Stimulated activated CD4-positive, alpha-beta T cell treated with anti-CD3 and anti-CD28 coated beads, Interleukin-2, amount 100 ng/mL, for 4 hours (primary cell): ENCODE measurements at places on chromosomes 3 and 15.

GRCh38 chr3:24222165-24222805, 272.4 kb downstream of the THRB start:
- DNase-seq, result no peak

- DNase-seq, result no peak
These were observed 12.8 kb downstream of the UBXN7 start for GRCh38 chr3:196419386-196419785.

DNA sequence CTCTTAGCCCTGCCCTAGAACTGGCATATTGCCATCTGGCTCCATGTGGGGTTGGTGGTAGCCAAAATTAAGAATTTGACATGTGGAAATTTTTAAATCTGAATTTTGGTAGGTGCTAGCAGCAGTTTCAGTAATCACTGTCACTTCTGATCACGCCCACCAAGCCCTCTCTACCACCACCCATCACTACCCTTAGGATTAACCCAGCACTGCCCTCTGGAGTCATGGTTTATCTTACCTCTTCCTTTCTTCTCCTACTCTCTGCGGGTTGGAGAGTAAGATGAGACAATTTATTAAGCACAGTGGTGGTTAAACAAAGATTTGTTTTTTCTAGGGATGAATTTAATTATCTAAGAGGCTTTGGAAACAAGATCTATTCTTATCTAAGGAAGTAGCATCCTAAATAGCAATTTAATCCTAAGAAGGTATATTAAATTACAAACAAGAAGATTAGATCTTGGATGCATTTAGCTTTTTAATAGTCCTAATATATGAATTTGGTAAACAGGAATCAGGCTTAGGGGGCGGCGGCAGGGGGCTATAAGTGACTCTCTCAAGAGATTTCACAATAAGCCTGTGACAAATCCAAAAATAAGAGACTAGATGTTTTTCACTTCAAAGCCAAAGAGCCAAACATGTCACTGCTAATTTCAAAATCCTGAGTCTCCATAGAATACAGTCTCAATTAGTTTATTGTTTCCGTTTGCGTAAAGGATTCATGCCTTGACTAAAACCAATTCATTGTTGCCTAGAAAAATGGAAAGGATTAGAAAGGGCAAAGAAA, 498.4 kb upstream of the UBE2E2 start:
- no peak for DNase-seq

DNA sequence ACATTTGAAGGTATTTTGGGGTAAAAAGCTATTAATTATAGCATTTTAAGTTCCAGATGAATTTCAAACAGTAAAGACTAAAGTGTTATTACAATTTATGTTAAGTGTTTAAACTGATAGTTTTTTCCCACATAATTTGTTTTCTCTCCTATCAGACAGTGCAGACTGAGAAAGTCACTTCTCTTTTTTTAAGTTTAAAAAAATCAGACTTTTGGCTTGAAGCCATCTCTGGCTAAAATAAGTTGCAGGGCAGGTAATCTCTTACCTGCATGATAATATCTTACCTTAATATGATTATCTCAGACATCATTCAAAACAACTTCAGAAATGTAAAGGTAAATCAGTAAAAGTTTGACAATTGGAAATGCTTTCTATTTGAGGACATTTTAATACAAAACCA, 21.5 kb upstream of the RAB6B start:
- DNase-seq, result no peak

DNA sequence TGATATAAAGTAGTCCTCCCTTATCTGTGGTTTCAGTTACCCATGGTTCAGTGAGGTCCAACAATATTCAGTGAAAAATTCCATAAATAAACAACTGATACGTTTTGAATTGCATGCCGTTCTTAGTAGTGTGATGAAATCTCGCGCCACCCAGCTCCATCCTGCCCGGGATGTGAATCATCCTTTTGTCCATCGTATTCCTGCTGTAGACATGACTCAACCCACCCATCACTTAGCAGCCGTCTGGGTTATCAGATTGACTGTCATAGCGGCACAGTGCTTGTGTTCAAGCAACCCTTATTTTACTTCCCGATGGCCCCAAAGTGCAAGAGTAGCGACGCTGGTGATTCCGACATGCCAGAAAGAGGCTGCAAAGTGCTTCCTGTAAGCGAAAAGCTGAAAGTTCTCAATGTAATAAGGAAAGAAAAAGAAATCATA, 48.0 kb upstream of the MEX3B start:
- no peak for DNase-seq

GRCh38 chr3:99686955-99687612, 48.7 kb downstream of the COL8A1 start:
- DNase-seq, result no peak

DNA sequence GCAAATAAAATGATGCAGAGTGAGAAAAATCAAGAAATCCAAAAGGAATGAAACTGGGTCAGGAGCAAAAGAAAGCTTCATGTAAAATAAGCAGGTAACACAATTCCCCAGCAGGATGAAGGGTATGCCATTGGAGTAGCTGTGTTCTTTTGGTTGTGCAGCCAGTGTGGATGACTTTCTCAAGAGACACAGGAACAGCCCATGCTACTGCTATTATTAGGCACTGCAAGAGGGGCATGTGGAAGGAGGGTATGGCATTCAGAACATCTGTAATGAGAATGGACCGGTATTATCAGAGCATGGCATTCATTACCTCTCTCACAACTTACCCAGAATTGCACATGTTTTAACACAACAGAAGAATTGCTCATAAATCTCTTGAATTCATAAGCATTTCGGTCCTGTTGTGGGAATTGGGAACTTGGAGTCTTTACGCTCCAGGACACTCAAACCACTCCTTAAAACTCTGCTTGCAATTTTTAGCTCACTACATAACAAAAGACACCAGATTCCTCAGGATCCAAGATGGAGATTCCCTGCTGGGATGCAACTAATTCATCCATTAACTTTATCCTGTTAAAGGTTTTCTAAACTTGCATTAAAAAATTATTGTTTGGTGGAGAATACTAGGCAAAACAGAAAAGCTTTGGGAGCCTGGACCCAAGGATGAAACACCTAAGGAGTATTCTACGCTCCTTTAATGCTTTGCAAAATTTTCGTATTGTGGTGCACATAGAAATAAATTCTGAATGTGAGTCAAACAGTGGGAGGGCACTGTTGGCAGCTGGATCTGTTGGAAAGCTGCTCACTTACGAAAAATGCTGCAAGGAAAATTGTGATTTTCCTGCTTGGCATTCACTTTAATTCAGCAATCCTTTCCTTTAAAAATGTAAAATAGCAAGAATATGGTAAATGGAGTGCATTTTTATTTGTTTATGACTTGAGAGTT, 34.6 kb upstream of the CDIN1 start:
- DNase-seq, result no peak

DNA sequence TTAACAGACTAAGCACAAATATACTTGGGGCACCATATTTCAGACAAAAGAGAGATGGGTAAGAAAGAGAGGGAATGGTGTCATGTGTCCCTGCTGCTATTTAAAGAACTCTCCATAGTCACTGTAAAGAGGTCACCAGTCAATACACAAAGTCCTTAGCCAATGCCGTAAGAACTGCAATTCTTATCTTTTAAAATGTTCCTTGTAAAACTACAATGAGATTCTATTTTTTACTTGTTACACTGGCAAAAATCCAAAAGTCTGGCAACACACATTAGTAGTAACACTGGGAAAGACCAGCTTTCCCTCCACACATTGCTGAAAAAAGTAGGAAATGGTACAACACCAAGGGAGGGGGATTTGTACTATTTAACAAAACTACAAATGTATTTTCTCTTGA, 189.4 kb downstream of the TBC1D5 start:
- no peak for DNase-seq
